Endothelial cell (in vitro differentiated cells): ENCODE measurements at places on chromosomes 2 and 18.

- no peak for DNase-seq
Measured at GRCh38 chr2:239946562-239946863, 78.6 kb downstream of the NDUFA10 start.

- DNase-seq = no peak
Measured at GRCh38 chr2:157980020-157980419, 103.9 kb upstream of the ACVR1 start.

DNA sequence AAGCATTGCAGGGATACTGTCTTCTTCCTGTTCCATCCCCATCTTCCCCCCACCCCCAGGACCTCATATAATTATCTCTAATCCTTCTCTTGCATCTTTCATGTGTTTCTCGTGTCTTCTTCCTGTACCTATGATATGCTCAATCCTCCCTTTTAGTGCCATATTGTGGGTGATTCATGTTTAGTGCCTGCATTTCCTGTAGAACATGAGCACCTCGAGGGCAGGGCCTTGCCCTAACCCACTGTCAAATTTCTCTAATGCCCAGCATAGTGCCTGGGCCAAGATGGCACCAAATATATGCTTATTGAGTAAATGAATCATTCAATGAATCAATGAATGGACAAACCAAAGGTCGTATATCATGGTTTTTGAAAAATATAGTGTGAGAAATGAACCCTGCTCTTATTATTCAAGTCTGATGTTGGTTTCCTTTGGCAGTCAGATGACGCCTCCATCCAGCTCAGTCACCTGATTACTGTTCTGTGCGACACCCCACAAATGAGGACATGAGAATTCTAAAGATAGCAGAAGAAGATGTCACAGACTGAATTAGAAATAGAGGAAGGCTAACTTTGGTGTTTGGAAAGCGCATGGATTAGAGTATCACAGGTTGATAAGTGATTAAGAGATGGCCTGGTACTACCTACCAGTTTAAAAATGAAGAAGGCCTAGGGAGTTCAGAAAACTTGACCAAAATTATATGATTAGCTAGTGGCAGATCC, 278.4 kb downstream of the PRKCE start:
- no peak for DNase-seq

- no peak for DNase-seq
Measured at GRCh38 chr2:134772493-134773169, 53.8 kb upstream of the TMEM163 start.

GRCh38 chr2:236369661-236370062, 105.5 kb upstream of the ASB18 start:
- no peak for DNase-seq

GRCh38 chr2:104412384-104412783, 441.5 kb upstream of the POU3F3 start:
- peak; percentile 65 for DNase-seq
